Right renal cortex interstitium (tissue), 3 donors: ENCODE measurements at places on chromosomes 11 and 22. TPM values are rescaled to one million over a fixed set of nuclear protein-coding genes. Genes with fewer than 3 reads are reported as not detected.

RFPL1 gene
- 1.4 TPM for polyA plus RNA-seq

GAB4 gene
- not detected for polyA plus RNA-seq

OR8B8 gene
- polyA plus RNA-seq: 0.03 TPM

PKDREJ gene
- polyA plus RNA-seq: 0.44 TPM

DNA sequence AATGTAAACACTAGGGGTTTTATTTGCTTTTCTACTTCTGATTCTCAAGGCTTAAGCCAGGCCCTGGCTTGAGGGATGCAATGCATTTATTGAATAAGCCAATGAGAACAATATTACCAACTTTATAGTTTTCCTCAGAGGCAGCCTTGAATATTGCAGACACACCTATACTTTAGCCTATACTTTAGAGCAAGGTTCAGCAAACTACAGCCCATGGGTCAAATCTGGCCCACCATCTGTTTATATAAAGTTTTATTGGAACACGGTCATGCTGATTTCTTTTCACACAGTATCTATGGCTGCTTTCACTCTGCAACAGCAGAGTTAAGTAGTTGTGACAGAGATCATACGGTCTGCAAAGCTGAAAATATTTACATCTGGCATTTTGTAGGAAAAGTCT lies 50.3 kb upstream of the E2F8 start:
- DNase-seq: no peak

GRCh38 chr11:64712430-64713015 lies 10.5 kb downstream of the NRXN2 start:
- no peak for DNase-seq

- DNase-seq: no peak
These were observed 25.5 kb downstream of the DRD2 start for GRCh38 chr11:113449743-113450142.

DNA sequence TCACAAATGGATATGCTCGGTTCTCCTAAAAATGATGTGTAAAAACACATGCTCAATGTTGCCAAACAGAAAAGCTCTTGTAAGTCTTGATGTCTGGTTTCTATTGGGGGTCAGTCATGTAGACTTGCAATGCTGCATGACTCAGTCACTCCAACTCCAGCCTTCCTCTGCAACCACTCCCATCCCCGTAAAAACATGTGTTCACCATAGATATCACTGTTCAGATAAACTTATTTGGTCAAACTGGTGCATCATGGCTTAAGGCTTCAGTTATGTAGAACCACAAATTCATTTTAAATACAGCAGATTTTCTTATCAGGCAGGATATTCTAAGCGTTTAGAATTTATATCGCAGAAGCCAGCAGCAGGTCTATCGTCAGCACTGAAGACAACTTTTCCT lies 298.4 kb upstream of the LUZP2 start:
- no peak for DNase-seq

DNA sequence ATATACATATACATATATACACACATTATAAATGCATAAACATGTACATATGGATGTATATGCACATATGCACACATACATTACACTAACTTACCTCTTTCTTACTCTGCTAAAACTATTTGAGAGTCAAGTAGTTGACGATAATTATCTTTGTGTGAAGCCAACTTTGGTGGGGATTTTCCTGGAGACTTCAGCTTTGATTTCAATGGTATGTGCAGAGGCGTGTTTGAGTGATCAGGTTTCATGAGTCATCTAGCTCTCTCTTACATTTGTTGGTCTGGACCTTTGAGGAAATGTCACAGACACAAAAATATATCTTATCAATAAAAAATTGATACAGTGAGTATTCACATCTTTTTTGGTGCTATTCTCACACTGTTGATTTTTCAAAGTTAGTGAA lies 769.1 kb upstream of the LUZP2 start:
- no peak for DNase-seq

- DNase-seq: no peak
These were observed 5.2 kb downstream of the GRIK4 start for GRCh38 chr11:120516461-120517389.
